ENCODE measurements at places on chromosomes 16 and 17. TPM values are rescaled to one million over a fixed set of nuclear protein-coding genes. Genes with fewer than 3 reads are reported as not detected.

The PLCD3 gene
- 197 TPM for total RNA-seq

The ANKRD40CL gene
- 0.57 TPM for total RNA-seq

- DNase-seq, result no peak
- H3K27ac ChIP-seq, result no peak overlapping the region
Observed at GRCh38 chr16:89899879-89900481, 18.7 kb upstream of the MC1R start.

The ZNF423 gene
- total RNA-seq, result 0.22 TPM

The STAC2 gene
- total RNA-seq, result not detected

The OR1E2 gene
- not detected for total RNA-seq

GRCh38 chr16:31248344-31248743 lies 11.4 kb upstream of the ITGAM start:
- H3K27ac ChIP-seq, result no peak overlapping the region
- H3K4me1 ChIP-seq, result peaks cover under 1% of the 10 kb centered on the region
- no peak for DNase-seq
- H3K4me3 ChIP-seq, result no peak overlapping the region
- H3K36me3 ChIP-seq, result no peaks in the 10 kb centered on the region

- peaks cover 4% of the 10 kb centered on the region for H3K4me1 ChIP-seq
- DNase-seq, result no peak
- peaks cover 75% of the 10 kb centered on the region for H3K36me3 ChIP-seq
- H3K27ac ChIP-seq, result no peak overlapping the region
- no peak overlapping the region for H3K4me3 ChIP-seq
Observed at GRCh38 chr17:48060249-48060648, 12.1 kb downstream of the NFE2L1 start.

GRCh38 chr17:50181144-50181543 lies 15.3 kb downstream of the SGCA start:
- no peak for DNase-seq
- no peak overlapping the region for H3K27ac ChIP-seq
- H3K4me3 ChIP-seq, result no peak overlapping the region
- peaks cover 28% of the 10 kb centered on the region for H3K4me1 ChIP-seq
- H3K27me3 ChIP-seq, result no peaks in the 10 kb centered on the region
- H3K36me3 ChIP-seq, result 0 out of 2 replicates have a peak, but pooled peaks cover 4% of the 10 kb centered on the region

The TP53TG3F gene
- not detected for total RNA-seq

DNA sequence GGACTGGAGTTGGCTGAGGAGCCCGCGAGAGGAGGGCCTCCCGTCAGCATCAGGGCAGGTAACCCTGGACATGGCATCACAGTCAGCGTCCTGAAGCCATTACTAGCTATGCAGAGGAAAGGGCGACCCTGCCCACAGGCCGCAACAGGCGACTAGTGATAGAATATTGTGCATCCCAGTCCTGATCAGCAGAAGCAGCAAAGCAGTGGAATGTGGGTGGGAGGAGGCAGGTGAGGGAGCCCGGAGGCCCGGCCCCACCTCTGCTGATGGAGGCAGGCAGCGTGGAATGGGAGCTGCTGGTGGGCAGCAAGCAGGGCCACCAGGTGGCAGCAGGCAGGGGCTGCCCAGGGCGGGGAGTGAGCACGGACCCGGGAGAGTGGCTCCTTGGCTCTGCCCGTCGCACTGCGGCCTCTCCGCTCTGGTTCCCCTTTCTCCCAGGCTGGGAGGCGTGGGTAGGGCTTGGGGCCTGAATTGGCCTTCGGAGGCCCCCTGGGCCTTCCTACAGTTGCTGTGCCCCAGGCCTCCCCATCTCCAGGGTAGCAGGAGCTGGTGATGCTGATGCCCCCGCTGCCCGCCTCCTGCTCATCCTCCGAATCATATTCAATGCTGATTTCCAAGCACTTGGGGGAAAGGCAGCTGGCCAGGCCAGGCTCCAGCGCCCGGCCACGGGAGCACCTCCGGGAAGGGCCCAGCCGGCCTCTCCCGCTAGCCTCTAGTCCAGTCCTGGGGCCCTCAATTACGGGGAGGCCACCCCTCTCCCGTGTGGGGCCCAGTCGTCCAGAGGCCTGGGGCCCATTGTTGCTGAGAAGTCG lies 20.2 kb downstream of the TSPOAP1 start:
- H3K4me1 ChIP-seq, result no peaks in the 10 kb centered on the region
- H3K27ac ChIP-seq, result no peak overlapping the region
- no peaks in the 10 kb centered on the region for H3K27me3 ChIP-seq

- H3K27ac ChIP-seq, result no peak within 1 kb of the TSS
- no peak within 1 kb of the TSS for H3K4me3 ChIP-seq
- DNase-seq, result no peak
- peaks cover under 1% of the 10 kb centered on the region for H3K4me1 ChIP-seq
Observed at GRCh38 chr17:64020056-64020766, at the start of gene ICAM2. Gene ICAM2, minus strand, starts transcription at chr17:64020633. Its CDS starts 13,942 bp downstream, at chr17:64006691.

The LPCAT2 gene
- total RNA-seq, result 13.1 TPM

GRCh38 chr17:47660064-47660492 lies 10.4 kb downstream of the KPNB1 start:
- no peak for DNase-seq
- H3K4me3 ChIP-seq, result no peak overlapping the region
- H3K4me1 ChIP-seq, result no peaks in the 10 kb centered on the region
- H3K36me3 ChIP-seq, result peaks cover 86% of the 10 kb centered on the region

- no peaks in the 10 kb centered on the region for H3K36me3 ChIP-seq
- no peaks in the 10 kb centered on the region for H3K4me1 ChIP-seq
- no peak overlapping the region for H3K4me3 ChIP-seq
- H3K27me3 ChIP-seq, result peaks cover 12% of the 10 kb centered on the region
- no peak overlapping the region for H3K27ac ChIP-seq
- DNase-seq, result no peak
Observed at GRCh38 chr16:74052016-74052415, 244.6 kb upstream of the PSMD7 start.

- no peak overlapping the region for H3K27ac ChIP-seq
- H3K36me3 ChIP-seq, result no peaks in the 10 kb centered on the region
- no peak overlapping the region for H3K4me3 ChIP-seq
- no peaks in the 10 kb centered on the region for H3K27me3 ChIP-seq
Observed at GRCh38 chr16:80300876-80301275, 239.9 kb upstream of the DYNLRB2 start.

DNA sequence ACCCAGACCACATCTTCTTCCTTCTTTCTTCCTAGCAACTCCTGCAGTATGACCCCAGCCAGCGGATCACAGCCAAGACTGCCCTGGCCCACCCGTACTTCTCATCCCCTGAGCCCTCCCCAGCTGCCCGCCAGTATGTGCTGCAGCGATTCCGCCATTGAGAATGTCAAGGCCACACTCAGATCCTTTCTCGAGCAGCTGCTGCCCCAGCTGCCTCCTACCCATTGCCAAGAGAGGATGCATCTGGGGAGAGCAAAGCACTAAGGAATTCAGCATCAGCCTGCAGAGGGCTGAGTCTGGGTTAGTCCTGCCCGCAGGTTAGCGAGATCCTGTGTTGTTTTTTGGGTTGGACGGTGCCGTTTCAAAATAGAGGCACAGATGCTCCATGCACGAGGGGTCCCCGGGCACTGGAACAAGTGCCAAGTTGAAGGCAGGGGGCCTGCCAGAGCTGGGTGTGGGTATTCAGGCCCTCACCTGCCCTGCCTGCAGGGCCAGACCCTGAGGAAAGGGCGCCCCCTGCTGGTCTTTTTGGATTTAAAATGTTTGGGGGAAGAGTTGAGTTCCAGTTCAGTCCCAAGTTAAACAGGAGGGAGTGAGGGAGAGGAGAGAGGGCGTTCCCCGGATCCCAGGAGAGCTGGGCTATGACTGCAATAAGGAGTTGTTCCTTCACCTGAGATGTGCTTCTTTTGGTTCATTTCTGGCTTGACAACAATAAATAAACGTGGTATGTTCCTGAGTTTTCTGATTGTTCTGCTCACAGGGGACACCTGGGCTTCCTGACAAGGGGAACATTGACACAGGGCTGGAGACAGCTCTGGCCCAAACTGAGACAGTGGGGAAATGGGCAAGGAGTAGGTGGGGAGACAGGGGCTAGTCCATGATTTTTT lies 4.9 kb downstream of the CDK3 start:
- H3K27me3 ChIP-seq, result no peaks in the 10 kb centered on the region
- H3K4me1 ChIP-seq, result no peaks in the 10 kb centered on the region
- H3K36me3 ChIP-seq, result peaks cover 15% of the 10 kb centered on the region
- peak overlapping the region; percentile 16 for H3K27ac ChIP-seq
- peak; percentile 56 for DNase-seq
- H3K4me3 ChIP-seq, result no peak overlapping the region

The ARHGDIG gene
- total RNA-seq, result not detected

- no peak overlapping the region for H3K27ac ChIP-seq
- DNase-seq, result no peak
- H3K36me3 ChIP-seq, result no peaks in the 10 kb centered on the region
- H3K4me1 ChIP-seq, result peaks cover 5% of the 10 kb centered on the region
Observed at GRCh38 chr16:85159179-85159980, 47.1 kb upstream of the CIBAR2 start.

GRCh38 chr17:20315311-20315710 lies 152.0 kb downstream of the LGALS9B start:
- no peaks in the 10 kb centered on the region for H3K27me3 ChIP-seq
- H3K4me3 ChIP-seq, result no peak overlapping the region
- no peak overlapping the region for H3K27ac ChIP-seq
- H3K36me3 ChIP-seq, result no peaks in the 10 kb centered on the region
- no peak for DNase-seq
- no peaks in the 10 kb centered on the region for H3K4me1 ChIP-seq

GRCh38 chr16:29821643-29822115 lies 1.4 kb downstream of the MVP start:
- H3K27me3 ChIP-seq, result no peaks in the 10 kb centered on the region
- H3K27ac ChIP-seq, result peak overlapping the region; percentile 98
- H3K4me3 ChIP-seq, result peak overlapping the region; percentile 74
- DNase-seq, result peak; percentile 70
- H3K36me3 ChIP-seq, result peaks cover 8% of the 10 kb centered on the region
- H3K4me1 ChIP-seq, result peaks cover 99% of the 10 kb centered on the region

The SYNGR3 gene
- 11.5 TPM for total RNA-seq

GRCh38 chr17:83012868-83013778 lies 66.3 kb upstream of the METRNL start:
- H3K27ac ChIP-seq, result no peak overlapping the region
- H3K36me3 ChIP-seq, result no peaks in the 10 kb centered on the region
- no peaks in the 10 kb centered on the region for H3K4me1 ChIP-seq
- DNase-seq, result no peak
- no peaks in the 10 kb centered on the region for H3K27me3 ChIP-seq

- no peak overlapping the region for H3K27ac ChIP-seq
- peaks cover 7% of the 10 kb centered on the region for H3K4me1 ChIP-seq
- H3K36me3 ChIP-seq, result no peaks in the 10 kb centered on the region
- H3K27me3 ChIP-seq, result no peaks in the 10 kb centered on the region
- H3K4me3 ChIP-seq, result no peak overlapping the region
- DNase-seq, result no peak
Observed at GRCh38 chr17:69176457-69176795, 34.7 kb upstream of the ABCA6 start.

The AARS1 gene
- total RNA-seq, result 215 TPM

DNA sequence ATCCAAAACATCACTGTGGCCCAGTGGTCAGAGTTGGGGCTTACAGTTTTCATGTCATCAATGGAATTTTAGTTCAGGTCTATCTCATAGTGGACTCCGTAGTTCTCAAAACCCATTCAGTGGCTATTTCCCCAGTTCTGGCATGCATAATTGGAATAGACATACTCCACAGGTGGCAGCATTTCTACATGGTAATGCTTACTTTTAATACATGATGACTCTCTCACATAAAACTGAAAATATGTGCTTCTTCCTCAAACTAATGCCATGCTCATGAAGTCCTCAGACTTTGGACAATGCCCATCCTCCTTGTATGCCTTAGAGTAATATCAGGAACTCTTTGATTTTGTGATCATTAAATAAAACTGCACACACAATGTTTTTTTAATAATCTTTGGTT lies 857.4 kb upstream of the GOT2 start:
- H3K4me3 ChIP-seq, result no peak overlapping the region
- H3K36me3 ChIP-seq, result no peaks in the 10 kb centered on the region
- no peaks in the 10 kb centered on the region for H3K4me1 ChIP-seq
- H3K27me3 ChIP-seq, result no peaks in the 10 kb centered on the region

DNA sequence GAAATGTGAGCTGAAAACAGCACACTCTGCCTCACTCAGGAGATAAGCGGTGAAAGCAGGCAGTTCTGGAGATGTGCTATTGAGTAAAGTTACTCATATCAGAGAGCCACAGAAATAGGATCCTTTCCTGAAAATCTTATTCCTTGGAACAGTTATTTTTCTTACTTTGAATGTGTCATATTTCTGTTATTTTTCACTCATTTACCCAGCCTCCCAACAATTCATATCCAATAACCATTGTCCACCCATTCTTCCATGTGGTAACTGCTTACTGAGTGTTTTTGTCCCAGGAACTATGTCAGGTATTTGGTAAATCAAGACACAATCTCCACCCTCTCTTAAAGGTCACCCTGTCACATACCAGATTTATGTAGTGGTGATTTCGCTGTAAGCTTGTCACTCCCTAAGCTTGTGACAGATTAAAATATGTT lies 144.9 kb downstream of the PARN start:
- H3K27me3 ChIP-seq, result no peaks in the 10 kb centered on the region
- no peak overlapping the region for H3K27ac ChIP-seq

- no peaks in the 10 kb centered on the region for H3K27me3 ChIP-seq
- DNase-seq, result peak; percentile 39
- no peak overlapping the region for H3K4me3 ChIP-seq
- no peak overlapping the region for H3K27ac ChIP-seq
- H3K4me1 ChIP-seq, result no peaks in the 10 kb centered on the region
- H3K36me3 ChIP-seq, result no peaks in the 10 kb centered on the region
Observed at GRCh38 chr16:72241930-72242329, 70.0 kb upstream of the PMFBP1 start.

The PGAP6 gene
- 35.4 TPM for total RNA-seq

DNA sequence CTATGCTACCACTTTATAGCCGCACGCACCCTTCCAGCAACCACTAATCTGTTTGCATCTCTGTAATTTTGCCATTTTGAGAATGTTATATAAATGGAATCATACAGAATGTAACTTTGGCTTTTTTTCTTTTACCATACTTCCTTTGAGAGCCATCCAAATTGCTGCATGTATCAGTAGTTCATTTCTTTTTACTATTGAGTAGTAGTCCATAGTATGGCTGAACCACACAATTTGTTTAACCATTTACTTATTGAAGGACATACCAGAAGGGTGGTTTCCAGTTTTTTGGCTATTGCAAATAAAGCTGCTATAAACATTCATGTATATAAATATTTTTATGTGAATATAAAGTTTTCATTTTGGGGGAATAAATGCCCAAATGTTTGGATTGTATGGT lies 8.8 kb downstream of the TENT4B start:
- H3K36me3 ChIP-seq, result no peaks in the 10 kb centered on the region
- H3K4me3 ChIP-seq, result no peak overlapping the region
- H3K4me1 ChIP-seq, result peaks cover 6% of the 10 kb centered on the region
- H3K27me3 ChIP-seq, result no peaks in the 10 kb centered on the region
- H3K27ac ChIP-seq, result no peak overlapping the region

- peaks cover 7% of the 10 kb centered on the region for H3K4me1 ChIP-seq
- no peaks in the 10 kb centered on the region for H3K36me3 ChIP-seq
Observed at GRCh38 chr17:59418732-59419166, 87.3 kb downstream of the YPEL2 start.

DNA sequence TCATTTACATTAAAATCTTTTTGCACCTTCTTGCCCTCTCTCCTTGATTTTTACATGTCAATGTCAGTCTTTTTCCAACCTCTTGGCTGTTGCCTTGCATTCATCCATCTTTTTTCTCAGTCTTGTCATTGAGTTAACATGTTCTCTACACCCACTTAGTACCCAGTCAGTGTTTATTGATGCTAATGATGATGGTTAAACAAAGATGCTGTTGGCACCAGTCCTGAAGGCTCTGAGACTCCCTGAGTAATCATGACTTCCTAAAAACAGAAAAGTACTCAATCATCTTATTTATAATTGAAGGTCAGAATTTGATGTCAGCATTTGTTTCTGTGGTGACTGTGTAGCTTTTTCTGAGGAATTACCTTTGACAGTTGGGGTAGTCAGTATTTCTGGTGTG lies 104.5 kb downstream of the NLK start:
- no peak overlapping the region for H3K27ac ChIP-seq
- H3K4me3 ChIP-seq, result no peak overlapping the region
- no peaks in the 10 kb centered on the region for H3K27me3 ChIP-seq
- DNase-seq, result no peak
